SHP77 (cell line): ENCODE measurements at places on chromosomes 7 and 10.
A peak's percentile ranks its signal among the peaks of the same experiment; 100 is the strongest.

DNA sequence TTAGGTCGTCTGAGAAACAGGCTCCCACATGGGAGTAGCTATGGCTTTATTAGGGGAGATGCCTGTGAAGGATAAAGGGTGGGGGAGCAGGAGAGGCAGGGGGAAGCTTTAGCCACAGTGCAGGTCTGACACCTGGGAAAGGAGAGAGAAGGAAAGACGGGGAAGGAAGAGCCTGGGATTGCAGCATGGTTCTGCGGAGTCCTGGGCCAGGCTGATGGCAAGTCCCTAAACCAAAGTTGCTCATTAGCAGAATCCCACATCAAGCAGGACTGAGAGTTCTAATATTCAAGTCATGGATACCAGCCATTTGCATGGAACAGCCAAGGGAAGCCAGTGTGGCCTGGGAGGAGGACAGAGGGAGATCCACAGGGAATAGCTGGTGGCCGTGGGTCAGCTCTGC, 414.8 kb downstream of the RPS24 start:
- no peak for DNase-seq

DNA sequence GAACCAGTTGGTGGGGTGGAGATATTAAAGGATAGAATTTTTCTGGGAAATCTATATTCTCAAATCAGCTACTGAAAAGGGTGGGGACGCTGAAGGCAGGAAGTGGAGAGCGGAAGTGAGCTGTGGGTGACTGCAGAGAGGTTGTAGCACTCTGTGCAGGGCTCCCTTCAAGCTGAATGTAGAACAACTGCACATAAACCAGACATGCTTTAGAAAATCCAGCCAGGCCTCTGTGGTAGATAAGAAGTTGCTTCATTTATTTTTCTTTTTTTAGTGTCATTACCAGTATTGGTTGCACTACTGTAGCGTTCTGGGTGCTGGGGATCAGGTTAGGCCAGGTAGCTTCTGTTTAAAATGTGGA, 127.8 kb downstream of the CELF2 start:
- DNase-seq = no peak

GRCh38 chr10:86756511-86757112, at the start of gene BMPR1A:
BMPR1A (plus strand) TSS chr10:86756619; CDS start chr10:86876019, 119,400 bp downstream.
- DNase-seq = no peak

- no peak for DNase-seq
These were observed 39.2 kb upstream of the SLC35B4 start for GRCh38 chr7:134355927-134356326.

DNA sequence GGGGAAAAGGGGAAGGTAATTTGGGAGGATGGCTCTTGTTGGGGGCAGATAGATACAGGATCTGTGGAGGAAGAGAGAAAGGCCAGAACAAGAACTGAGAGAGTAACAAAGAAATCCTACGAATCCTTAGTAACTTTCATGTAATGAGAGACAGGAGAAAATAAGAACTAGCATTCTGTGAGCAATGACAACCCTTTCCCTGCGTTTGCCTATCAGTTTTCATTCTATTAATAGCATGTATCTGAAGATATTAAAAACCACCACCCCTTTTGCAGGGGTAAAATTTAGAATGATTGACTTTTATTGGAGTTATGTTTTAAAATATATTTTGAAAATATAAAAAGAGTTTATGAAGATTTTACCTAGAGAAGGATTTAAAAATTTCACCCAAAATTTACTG, 132.8 kb downstream of the ZEB1 start:
- DNase-seq = no peak

GRCh38 chr7:96157856-96158255, 164.0 kb downstream of the SLC25A13 start:
- DNase-seq = no peak

- DNase-seq = no peak
These were observed 8.9 kb upstream of the GRK5 start for GRCh38 chr10:119198438-119198837.

- no peak for DNase-seq
These were observed 15.8 kb downstream of the FZD9 start for GRCh38 chr7:73449422-73449821.

DNA sequence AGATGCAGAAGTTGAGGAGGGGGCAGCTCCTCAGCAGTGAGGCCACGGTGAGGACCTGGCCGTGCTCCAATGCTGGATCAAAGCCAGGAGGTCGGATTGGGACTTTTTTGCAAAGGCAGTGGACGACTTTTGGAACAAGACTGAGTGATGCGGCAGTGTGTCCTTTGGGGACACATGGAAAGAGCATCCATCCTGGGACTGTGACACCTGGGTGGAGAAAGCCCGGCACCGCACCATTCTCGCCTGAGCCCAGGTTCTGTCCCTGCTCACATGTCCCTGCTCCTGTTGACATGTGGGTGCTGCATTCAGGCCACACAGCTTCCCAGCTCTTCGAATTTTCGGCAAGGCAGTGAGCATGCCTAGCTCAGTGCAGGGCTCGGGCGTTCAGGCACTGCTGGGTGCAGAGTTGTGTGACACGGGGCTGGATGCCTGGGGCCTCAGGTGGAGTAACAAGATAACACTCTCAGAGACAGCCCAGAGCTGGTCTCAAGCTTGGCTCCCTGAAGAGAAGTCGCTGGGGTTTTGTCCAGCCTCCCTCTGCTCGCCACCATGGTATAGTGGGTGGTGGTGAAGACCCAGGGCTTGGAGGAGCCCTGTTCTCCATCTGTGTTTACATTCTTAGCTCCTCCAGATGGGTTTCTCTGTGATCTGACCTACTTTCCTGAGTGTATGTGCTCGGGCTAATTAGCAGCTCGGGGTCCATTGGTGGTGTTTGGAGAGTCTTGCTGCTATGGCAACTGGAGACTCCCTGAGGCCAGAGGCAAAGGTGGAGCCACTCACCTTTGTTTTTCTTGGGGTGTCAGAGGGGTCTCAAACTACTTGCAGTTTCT, 111.7 kb upstream of the BTBD16 start:
- peak; percentile 29 for DNase-seq

DNA sequence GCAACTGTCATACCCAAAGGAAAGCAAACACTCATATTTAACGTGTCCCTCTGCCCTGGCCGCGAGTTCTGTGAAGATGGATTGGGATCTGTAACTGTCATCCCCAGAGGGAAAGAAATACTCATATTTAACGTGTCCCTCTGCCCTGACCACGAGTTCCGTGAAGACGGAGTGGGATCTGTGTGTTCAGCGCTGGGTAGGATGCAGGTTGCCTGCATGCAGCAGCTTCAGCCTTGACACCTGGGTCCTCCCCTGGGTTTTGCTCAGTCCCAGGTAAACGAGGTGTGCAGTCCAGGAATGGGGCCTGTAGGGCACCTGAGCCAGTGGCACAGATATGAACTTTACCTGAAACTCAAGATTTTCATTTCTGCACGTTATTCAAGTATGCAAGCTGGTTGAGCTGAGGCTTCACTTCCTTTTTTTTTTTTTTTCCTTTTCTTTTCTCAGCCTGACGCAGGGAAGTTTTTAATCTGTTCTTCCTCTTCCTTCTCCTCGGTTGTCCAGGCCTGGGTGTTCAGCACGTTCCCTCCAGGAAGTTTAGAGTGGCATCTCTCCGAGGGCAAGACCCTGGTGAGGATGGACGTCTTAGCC, 159.0 kb upstream of the SHH start:
- no peak for DNase-seq

GRCh38 chr10:5361966-5362365, 2.8 kb upstream of the UCN3 start:
- DNase-seq = no peak

DNA sequence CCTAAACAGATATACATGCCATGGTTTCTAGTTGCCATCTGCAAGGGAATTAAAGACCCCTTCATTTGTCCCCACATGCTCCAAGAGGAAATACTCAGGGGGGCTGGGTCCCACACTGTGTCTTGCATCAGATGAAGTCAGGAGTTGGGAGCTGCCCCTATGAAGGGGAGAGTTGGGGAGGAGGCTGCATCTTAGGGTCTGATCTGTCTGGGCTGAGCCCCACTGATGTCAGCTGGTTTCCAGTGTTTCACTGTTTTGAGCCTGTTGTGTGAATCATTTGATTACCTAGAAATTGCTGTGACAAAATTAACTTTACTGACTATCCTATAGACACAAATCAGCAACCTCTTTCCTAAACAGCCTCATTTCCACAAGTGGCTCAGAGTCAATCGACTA, 4.9 kb upstream of the ADCY1 start:
- DNase-seq = no peak

DNA sequence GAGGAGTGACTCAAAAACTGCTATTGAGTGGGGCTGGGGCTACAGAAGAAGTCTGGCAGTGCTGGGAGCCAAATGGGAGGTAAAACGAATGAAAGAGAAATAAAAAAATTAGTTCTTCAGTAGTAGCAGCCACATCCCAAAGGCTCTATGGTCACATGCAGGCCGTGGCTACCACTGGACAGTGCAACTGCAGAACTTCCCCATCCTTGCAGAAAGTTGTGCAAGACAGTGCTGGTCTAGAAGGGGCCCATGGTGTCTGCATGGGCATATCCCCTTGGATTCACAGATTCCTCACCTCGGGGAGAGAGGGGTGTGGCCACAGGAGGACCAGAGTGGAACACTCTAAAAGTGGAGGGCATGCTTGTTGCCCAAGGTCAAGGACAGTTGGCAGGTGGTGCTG, 47.6 kb downstream of the RPS24 start:
- DNase-seq = no peak

- DNase-seq = no peak
These were observed 1.8 kb upstream of the CAMK2G start for GRCh38 chr10:73876157-73876556.

DNA sequence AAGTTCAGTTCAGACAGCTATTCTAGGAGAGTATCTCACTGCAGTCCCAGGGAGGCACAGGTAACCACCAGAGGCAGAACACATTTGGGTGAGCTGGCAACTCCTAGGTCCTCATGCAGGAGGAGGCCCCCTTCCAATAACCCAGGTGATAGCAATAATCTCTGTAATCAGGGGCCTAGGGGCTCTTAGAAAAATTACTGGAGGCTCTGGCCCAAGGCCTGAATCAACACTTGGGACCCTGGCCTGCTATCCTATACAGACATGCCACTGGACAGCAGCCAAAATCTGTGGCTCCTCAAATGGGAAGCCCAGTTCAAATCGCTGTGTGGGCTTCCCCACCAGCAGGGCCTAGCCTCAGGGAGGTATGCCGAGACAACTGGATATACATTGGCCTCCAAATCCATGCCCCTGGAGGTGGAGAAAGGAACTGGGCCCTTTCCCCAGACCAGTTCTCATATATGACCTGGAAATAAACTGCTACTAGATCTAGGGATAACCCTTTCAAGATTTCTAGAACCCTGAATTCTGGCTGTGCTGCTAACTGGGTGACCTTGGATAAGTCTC, 1.6 kb downstream of the AVPI1 start:
- DNase-seq = peak; percentile 20

- no peak for DNase-seq
These were observed 246.6 kb downstream of the SNX10 start for GRCh38 chr7:26538216-26538615.
